ENCODE measurements at places on chromosomes 16 and 17.
A peak's percentile ranks its signal among the peaks of the same experiment; 100 is the strongest.

- peak; percentile 27 for DNase-seq
These were observed at the start of gene ABHD15 for GRCh38 chr17:29566473-29567303. Gene ABHD15 (minus strand): TSS chr17:29567037. CDS start chr17:29566966, 71 bp downstream.

GRCh38 chr16:505479-506245 lies 21.9 kb upstream of the CAPN15 start:
- DNase-seq: no peak

- DNase-seq: no peak
These were observed 3.2 kb downstream of the UBALD1 start for GRCh38 chr16:4611337-4612021.

GRCh38 chr17:82384730-82385481 lies 13.3 kb downstream of the UTS2R start:
- DNase-seq: no peak

- no peak for DNase-seq
These were observed 2.3 kb upstream of the NPTX1 start for GRCh38 chr17:80478487-80479245.

GRCh38 chr16:27177031-27177774 lies 26.1 kb upstream of the KDM8 start:
- no peak for DNase-seq

- DNase-seq: no peak
These were observed 70.0 kb upstream of the ZNF469 start for GRCh38 chr16:88312732-88313131.

DNA sequence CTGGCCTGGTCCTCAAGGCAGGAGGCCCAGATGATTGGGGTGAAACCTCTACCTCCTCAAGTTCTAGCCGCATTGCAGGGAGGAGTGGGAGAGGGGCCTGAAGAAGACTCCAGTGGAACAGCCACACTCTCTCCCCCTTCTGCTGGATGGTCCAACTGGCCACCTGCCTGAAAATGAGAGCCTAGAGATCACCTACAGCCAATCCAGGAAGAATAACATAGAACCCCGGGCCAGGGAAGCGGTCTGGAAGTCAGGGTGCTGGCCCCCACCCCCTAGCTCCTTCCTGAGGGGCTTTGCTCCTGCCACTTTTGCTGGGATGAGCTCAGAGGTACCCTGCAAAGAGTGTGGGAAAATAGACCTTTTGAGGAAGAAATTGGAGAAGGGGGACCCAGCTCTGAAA lies 1.8 kb downstream of the SLC6A2 start:
- no peak for DNase-seq
